ENCODE measurements at places on chromosomes 4 and X.

DNA sequence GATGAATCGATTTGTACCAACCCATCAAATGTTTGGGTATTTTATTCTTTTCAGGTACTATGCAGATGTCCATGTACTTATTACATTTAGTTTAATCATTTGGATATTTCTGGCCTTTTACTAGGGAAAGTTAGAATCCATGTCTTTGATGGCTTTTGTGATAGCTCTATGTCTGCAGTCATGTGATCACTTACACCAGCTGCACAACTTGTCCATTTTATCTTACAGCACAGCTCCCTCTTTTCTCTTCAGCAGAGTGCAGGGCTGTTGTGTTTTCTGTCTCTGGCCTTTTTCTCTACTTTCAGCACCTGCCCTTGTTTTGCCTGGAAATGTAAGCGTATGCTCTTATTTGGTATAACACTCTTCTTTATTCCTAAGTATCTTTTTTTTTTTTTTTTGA lies 30.6 kb downstream of the WWC2 start:
- H3K4me1 ChIP-seq, result no peaks in the 10 kb centered on the region
- no peak for DNase-seq
- H3K27ac ChIP-seq, result no peak overlapping the region
- no peak overlapping the region for H3K4me3 ChIP-seq

- no peak overlapping the region for H3K4me3 ChIP-seq
- DNase-seq, result no peak
- no peaks in the 10 kb centered on the region for H3K27me3 ChIP-seq
- no peak overlapping the region for H3K27ac ChIP-seq
- H3K36me3 ChIP-seq, result no peaks in the 10 kb centered on the region
Measured at GRCh38 chrX:103823591-103823990, 8.5 kb downstream of the RAB9B start.

DNA sequence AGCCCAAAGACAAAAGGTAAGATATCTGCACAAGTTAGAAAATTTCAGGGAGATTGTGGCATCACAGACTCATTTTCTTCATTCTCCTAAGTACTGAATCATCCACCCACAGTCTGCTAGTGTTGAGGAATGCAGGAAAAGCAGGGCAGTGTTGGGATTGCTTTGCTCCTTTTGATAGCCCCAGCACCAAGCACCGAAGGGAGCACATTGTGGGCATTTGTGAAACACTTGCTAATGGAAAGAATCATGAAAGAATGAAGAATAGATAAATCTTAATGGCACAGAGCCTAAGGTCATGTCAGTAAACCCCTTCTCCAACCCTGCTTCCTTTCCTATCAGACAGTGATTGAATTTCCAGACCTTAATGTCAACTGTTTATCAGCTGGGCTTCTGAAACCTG lies 103.1 kb upstream of the GPRIN3 start:
- H3K36me3 ChIP-seq, result peaks cover 5% of the 10 kb centered on the region
- no peak overlapping the region for H3K4me3 ChIP-seq
- peaks cover 5% of the 10 kb centered on the region for H3K4me1 ChIP-seq
- H3K27me3 ChIP-seq, result no peaks in the 10 kb centered on the region

DNA sequence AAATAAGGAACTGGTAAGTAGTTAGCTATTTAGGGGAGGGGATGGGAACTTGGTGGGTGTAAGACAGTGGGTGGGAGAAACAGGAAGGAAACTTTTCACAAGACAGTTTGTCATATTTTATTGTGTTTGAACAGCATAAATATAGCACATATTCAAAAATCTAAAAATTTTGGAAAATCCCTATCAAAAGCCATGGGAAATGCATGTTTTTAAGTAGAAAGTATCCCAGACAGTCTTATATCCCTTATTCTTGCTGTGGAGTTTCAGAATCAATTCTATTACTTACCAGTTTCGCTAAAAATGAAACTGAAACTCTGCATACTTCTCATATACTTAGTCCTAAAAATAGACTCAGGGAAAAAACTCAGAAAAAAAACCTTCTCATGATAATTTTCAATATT lies 22.3 kb upstream of the RASGEF1B start:
- peaks cover 55% of the 10 kb centered on the region for H3K4me1 ChIP-seq
- peak overlapping the region; percentile 84 for H3K4me3 ChIP-seq
- H3K27me3 ChIP-seq, result no peaks in the 10 kb centered on the region
- no peaks in the 10 kb centered on the region for H3K36me3 ChIP-seq
- no peak for DNase-seq
- H3K27ac ChIP-seq, result peak overlapping the region; percentile 93

- H3K27ac ChIP-seq, result no peak overlapping the region
- H3K27me3 ChIP-seq, result peaks cover 20% of the 10 kb centered on the region
- H3K4me1 ChIP-seq, result no peaks in the 10 kb centered on the region
- DNase-seq, result no peak
- H3K36me3 ChIP-seq, result no peaks in the 10 kb centered on the region
- H3K4me3 ChIP-seq, result no peak overlapping the region
Measured at GRCh38 chr4:147493307-147493706, 12.4 kb downstream of the EDNRA start.

- H3K4me3 ChIP-seq, result no peak overlapping the region
- H3K36me3 ChIP-seq, result no peaks in the 10 kb centered on the region
- no peaks in the 10 kb centered on the region for H3K4me1 ChIP-seq
Measured at GRCh38 chrX:116317409-116317808, 119.0 kb upstream of the SLC6A14 start.

- H3K27ac ChIP-seq, result no peak overlapping the region
- H3K4me1 ChIP-seq, result no peaks in the 10 kb centered on the region
- DNase-seq, result no peak
- H3K4me3 ChIP-seq, result no peak overlapping the region
Measured at GRCh38 chr4:184021389-184021788, 116.3 kb downstream of the STOX2 start.
